ENCODE measurements at places on chromosomes 12 and 14. TPM values are rescaled to one million over a fixed set of nuclear protein-coding genes. Genes with fewer than 3 reads are reported as not detected.
A peak's percentile ranks its signal among the peaks of the same experiment; 100 is the strongest.

Gene TAS2R14
- 1.3 TPM for total RNA-seq

Gene SLC25A21
- total RNA-seq = 1.9 TPM

GRCh38 chr14:63134801-63135200, 69.4 kb upstream of the RHOJ start:
- DNase-seq = no peak

DNA sequence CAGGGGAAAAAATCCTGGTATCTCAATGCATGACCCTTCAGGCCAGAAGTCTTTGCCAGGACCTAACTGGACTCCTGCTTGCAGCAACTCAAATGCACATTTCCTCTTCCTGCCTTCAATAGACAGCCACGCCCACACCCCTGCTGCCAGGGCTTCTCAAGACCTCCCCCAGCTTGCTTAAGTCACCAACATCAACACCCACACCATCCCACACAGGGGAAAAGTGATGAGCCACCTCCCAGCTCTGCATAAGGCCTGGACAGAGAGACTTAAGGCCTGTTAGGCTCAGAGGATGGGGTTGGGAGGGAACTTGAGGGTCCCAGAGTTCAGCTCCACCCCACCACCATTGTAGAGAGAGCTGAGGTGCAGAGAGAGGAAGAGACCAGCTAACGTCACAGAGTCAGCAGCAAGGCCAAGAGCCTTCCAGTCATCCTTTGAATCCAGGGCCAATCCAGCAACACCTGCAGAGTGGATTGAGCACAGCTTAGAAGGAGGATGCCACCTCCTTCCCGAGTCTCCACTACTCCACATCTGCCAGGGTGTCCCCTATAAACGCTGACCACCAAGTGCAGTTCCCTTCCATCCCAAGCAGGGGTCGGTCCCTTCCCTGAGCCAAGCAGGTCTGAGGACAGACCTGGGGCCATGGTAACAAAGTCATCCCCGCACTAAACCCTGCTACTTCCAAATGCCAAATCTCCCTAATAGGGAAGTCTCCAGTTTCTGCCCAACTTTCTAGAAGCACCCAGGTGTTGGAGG, 50.0 kb downstream of the KDM2B start:
- DNase-seq = peak; percentile 90

DNA sequence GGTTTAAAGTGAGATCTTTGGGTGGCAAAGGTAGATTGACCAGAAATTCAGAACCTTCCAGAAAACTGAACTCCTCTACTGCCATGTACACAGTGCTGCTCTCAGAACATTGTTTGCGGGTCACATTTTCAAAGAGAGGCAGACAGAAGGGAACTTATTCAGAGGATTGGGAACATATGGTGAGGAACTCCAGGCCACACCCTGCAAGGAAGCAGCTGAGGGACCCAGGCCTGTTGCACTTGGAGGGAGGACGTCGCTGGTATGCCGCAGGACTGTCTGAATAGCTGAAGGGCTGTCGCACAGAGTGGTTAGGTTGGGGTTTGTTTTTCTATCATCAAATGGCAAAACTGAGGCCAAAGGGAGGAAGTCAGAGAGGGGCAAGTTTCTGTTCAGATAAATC, 441.1 kb downstream of the DPF3 start:
- DNase-seq = no peak

GRCh38 chr14:24298892-24299254, 707 bp downstream of the DHRS1 start:
- DNase-seq = peak; percentile 63

GRCh38 chr12:110093631-110094311, 30.4 kb upstream of the IFT81 start:
- DNase-seq = peak; percentile 56

- DNase-seq = peak; percentile 92
Measured at GRCh38 chr12:16939871-16940306, 333.9 kb upstream of the LMO3 start.

DNA sequence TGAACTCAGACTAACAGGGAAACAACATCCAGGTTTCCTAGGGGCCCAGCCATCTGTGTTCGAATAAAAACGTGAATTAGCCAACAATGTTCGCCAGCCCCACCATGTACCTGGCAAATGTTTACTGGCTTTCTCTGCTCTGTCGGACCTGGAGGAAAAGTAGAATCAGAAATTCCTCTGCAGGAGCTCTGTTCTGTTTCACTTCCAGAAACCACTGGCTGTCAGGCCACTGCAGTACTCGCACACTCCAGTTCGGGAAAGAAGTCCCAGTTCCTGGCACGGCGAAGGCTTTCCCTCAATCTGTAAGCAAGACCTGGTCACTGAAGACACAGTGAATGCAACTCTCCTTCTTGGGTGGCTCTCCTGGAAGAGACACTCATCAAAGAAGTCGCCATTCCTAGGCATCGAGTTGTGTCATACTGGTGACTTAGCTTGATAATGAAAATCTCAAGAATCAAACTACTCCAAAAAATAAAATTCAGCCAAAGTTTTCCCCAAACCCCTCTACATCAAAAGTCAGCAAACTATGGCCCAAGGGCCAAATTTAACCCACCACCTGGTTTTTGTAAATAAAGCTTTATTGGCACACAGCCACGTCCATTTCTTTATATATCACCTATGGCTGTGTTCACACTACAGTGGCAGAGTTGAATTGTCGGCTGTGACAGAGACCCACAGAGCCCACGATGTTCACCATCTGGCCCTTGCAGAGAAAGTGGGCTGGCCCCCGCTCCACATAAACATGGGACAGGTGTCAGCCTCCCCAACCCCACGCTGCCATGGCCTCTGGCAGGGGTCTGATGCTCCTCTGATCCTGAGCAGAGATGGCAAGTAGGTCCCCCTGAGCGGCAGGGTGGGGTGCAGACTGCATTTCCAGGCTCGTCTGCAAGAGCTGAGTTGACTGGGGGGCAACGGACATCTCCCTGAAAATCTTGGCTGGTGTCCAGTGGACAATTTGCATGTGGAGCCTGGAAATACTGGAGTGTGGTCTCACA, 189.2 kb upstream of the DIO3 start:
- no peak for DNase-seq

DNA sequence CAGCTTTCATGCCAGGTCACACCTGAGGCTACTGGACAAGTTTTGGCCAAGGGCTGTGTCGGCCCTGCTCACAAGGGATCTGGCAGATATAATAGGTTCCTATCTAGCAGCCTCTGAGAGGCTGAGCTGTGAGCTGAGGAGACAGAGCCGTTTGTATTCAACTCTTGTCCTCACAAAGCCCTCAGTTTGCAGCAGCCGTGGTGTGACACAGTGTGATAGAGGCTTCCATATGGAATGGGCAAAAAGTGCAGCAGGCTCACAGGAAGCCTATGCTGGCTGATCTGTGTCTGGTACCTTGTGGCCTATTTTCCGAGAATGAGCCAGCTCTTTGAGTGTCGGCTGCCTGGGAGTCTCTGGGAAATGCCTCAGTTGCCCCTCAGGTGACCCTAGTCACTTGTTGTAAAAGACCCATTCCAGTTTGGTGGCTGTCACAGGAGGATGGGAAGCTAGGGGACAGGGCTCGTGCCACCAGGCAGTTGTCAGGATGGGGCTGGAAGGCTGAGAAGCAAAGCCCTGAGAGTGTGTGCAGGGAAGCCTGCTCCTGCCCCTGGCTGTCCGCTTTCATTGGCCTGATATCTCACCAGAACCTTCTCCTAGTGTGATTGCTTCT, 16.1 kb downstream of the VRTN start:
- peak; percentile 53 for DNase-seq

Gene MARCHF9
- total RNA-seq = 15.8 TPM

- no peak for DNase-seq
Measured at GRCh38 chr12:63090716-63091115, 60.3 kb downstream of the AVPR1A start.

Gene LDHB
- total RNA-seq = 841 TPM

DNA sequence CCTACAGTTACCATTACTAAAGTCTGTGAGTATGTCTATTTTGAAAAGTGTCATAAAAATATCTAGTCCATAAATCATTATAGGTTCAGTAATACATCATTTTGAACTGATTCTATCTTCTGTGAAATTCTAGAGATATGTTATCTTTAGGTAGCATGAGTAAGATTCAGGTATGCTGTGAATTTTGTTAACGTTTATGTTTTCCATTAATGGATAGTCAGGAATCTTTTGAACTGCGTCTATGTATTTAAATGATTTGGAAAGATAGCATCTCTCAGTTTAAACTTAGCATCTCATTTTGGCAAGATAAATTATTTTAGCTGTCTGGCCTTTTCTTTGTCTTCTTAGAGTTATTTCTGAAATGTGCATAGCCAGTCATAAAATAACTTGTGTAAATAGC, 8.3 kb downstream of the ALG10B start:
- no peak for DNase-seq

DNA sequence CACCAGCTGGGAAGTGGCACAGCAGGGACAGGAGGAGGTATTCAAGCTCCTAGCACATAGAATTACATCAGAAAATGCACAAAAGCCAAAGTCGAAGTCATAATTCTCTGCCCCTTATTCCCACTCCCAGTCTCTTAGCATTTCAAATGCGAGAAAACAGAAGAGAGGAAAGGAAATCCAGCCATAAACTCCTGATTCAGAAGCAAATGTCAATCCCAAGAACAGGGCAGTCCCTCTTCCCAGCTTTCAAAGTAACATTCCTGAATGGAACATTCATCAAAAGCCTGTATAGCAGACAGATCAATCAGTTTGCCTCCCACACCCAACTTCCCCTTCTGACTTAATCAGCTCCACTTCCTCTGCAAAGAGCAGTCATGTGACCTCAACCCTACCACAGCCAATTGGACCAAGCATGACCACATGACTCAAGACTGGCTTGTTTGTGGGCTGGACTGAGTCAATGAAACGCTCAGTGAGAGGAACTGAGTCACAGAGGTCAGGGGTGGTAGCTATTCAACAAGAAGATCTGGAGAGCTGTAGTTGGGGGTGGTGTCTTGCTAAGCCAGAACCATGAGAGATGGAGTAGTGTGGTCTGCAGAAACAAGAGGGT, 41.4 kb upstream of the TUNAR start:
- DNase-seq = no peak

GRCh38 chr12:56119361-56119796, 1.3 kb downstream of the ZC3H10 start:
- peak; percentile 94 for DNase-seq

DNA sequence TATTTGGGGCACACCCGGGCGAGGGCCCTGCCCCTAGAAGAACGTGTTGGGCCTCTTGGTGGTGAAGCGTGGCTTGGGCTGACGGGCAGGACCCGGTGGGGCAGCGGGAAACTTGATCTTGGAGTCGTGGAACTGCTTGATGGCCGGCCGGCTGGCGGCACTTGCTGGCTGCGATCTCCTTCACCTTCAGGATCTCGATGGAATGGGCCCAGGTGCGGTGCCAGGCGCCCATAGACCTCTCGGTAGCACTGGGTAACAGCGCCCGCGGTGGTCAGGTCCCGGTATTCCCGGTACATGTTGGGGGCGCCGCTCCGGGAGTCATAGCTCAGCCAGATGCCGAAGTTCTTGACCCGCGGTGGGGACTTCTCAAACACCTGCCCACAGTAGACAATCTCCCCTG, 16.5 kb downstream of the UBR7 start:
- no peak for DNase-seq

Gene INHBE
- total RNA-seq = 0.24 TPM

DNA sequence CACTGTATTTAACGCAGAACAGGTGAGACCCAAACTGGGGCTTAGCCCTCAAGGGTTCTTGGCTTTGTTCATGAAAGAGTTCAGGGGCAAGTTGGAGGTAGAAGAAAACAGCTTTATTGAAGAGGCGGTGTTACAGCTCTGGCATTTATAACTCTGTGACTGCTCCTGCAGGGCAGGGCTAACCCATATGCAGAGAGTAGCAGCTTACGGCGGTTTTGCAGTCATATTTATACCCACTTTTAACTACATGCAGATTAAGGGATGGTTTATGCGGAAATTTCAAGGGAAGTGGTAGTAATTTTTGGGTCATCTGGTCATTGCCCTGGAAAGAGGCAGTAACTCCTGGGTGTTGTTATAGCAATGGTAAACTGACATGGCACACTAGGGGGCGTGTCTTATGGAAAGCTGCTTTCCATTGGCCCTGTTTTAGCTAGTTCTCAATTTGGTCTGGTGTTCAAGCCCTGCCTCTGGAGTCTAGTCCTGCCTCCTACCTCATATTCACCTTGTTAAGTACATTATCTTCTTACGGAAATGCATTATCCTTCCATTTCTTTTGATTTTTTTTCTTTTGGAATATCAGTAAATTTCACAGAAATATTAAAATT, 1.8 kb upstream of the IAPP start:
- peak; percentile 44 for DNase-seq

DNA sequence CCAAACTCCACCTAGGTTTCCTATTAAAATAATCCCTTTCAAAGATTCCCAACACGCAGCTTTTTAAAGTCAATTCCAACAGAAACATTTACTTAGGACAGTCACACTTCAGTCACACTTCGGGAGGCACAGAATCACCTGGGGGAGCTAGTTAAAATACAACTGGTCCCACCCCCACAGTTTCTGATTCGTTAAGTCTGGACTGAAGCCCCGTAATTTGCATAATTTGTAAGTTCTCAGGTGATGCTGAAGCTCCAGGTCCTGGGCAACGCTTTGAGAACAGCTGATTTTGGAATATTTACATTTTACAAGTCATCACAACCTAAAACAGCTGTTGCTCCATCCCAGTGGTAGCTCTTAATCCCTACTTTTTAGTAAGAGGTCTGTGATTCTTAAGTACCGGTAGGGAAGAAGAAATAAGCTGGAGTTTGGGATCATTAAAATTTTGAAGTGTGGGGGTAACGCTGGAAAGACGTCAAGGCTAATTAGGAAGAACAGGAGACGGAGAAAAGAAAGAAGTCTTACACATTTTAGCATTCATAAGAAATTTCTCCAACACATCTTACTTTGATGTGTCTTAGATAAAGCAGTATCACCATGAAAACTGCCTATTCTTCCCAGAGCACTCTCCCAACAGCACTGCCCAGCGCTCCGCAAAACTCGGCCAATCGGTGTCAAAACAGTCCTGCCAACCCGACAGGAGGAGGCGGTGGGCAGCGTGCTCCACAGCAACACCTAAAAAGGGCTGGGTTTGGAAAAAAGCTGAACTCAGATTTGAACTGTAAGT, 1.1 kb downstream of the IPO8 start:
- DNase-seq = peak; percentile 87

DNA sequence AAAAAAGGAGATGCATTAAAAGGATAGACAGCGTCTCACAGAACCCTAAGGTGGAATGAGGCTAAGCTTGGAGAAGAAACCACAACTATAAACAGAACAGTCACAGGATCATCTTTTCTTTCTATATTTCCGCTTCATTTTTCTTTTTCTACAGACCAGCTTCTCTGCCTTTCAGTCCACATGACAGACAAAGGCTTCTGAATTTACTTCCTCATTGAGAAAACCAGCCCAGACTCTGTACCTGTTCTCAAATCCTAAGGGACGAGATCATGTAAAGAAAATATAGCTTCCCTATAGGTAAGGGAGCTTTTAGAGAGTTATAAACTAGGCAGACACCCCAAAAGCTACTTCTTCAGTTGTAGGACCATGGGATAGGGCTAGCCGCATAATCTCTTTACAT, 17.4 kb downstream of the SGPP1 start:
- no peak for DNase-seq
